D341Med (cell line): ENCODE measurements at places on chromosomes 12 and 14.

DNA sequence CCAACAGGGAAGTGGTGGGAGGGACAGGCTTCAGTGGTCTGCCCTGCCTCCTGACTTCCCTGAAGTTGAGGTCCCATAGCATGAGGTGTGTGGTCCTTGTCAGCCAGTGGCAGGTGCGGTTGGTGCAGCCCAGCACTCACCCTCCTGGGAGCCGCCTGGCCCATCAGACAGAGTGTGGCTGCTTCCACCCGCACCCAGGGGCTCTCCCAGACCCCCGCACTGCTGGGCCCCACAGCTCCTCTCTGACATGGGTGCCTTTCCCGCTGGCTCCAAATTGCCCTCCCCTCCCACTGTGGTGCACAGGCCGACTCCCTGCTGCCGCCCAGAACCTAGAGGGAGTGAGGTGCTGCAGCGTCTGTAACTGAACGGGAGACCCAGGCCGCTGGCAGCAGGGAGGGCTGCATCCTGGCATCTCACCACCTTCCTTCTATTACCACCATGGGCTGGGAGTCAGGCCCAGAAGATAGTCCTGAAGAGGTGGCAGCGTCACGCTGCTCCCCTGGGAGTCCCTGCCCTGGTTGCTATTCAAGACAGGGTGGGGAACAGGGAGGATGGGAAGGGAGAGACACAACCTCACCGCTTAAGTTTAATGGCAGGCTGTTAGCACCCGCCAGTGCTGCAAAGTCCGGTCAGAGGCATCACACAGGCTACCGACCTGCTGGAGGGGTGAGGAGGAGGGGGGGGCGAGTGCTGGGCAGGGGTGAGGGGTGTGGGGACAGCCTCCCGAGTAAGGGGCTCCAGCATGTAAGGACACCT is 180.6 kb upstream of the PRMT8 start:
- DNase-seq, result no peak

GRCh38 chr12:14803011-14803829 is at the start of the genes C12orf60 and WBP11:
Gene C12orf60, plus strand, starts transcription at chr12:14803670. Its CDS starts 19,266 bp downstream, at chr12:14822936.
Gene WBP11, minus strand, starts transcription at chr12:14803478. Its CDS starts 2,095 bp downstream, at chr12:14801383.
- peak; percentile 89 for DNase-seq

DNA sequence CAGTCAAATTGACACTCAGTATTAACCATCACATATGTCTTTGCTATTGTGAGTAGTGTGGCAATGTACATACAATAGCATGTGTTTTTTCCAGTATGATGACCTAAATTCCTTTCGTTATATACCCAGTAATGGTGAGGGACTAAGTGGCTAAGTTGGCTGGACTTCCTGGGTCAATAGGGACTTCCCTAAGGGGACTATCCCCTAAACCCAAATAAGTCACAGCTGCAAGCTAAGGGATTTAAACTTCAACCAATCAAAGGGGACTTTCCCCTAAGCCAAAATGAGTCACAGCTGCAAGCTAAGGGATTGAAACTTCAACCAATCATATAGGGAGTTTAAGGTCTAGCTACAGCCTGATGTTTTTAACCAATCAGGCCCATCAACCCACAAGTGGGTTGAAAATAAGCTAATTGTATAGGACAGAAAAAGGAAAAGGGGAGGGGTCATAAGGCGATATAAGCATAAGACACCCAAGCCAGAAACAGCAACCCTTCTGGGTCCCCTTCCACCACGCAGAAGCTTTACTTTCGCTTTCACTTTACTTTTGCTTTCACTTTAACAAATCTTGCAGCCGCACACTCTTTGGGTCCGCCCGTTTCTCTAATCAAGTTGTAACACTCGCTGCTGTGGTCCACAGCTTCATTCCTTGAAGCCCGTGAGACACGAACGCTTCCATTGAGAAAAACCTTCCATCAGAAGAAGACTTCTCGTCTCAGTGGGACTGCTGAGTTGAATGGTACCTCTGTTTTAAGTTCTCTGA is 404.4 kb downstream of the FLRT2 start:
- DNase-seq, result no peak

- no peak for DNase-seq
Observed at GRCh38 chr12:91954326-91954725, 191.3 kb downstream of the BTG1 start.

DNA sequence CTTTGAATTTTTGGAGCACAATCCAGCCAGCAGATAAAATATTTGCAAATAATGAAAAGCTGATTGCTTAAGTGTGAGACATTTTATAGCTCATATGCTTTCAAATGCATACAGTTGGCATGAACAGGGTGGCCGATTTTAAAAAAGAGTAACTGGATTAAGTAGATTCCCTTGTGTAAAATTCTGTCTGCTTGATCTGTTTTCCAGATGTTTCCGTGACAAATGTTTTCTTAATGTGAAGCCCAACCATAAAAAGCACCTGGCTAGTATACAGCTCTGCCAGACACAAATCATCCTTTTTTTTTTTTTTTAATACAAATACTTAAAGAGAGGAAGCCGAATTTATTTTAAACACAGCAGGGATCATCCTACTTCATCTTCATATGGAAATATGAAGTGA is 440.7 kb downstream of the CCER1 start:
- DNase-seq, result no peak

- no peak for DNase-seq
Observed at GRCh38 chr14:73870525-73871235, 16.0 kb upstream of the ZNF410 start.

DNA sequence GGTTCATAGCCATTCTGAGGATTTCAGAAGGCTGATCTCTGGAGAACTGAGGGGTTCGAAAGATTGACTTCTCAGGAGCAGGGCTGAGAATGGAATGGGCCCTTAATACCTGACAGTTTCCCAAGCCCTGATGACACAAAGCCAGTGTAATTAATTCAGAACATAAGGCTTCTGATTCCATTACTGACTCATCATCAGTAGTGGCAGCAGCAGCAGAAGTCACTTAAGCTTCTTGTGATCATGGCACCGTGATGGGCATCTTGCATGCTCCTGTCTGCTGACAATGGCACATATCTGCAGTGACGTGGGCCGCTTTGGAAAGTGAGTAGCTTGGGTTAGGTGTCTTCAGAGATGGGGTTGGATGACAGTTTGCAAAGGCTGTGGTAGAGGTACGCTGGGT is 38.2 kb upstream of the GSG1 start:
- DNase-seq, result no peak
